ENCODE measurements at places on chromosomes 7 and 10.

GRCh38 chr7:28591725-28592349, 179.5 kb downstream of the CREB5 start:
- DNase-seq, result no peak

DNA sequence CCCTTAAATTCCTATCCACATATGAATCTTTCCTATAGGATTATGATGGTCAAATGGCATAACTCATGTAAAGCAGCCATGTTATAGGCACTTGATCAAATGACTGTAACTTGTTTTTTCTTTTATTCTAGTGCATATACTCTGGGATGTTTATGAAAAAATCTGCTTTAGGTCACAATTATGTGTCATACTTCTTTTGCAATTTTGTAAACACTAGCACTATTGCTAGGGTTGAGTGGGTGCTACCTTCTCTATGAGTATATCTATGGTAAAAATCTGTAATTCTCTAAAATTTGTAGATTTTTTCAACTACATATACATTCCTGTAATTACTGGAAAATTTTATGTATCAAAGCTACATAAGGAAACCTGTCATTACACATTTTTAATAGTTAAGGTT, 50.0 kb downstream of the HGF start:
- no peak for DNase-seq

- DNase-seq, result no peak
Measured at GRCh38 chr7:89001306-89001705, 205.8 kb upstream of the TEX47 start.

DNA sequence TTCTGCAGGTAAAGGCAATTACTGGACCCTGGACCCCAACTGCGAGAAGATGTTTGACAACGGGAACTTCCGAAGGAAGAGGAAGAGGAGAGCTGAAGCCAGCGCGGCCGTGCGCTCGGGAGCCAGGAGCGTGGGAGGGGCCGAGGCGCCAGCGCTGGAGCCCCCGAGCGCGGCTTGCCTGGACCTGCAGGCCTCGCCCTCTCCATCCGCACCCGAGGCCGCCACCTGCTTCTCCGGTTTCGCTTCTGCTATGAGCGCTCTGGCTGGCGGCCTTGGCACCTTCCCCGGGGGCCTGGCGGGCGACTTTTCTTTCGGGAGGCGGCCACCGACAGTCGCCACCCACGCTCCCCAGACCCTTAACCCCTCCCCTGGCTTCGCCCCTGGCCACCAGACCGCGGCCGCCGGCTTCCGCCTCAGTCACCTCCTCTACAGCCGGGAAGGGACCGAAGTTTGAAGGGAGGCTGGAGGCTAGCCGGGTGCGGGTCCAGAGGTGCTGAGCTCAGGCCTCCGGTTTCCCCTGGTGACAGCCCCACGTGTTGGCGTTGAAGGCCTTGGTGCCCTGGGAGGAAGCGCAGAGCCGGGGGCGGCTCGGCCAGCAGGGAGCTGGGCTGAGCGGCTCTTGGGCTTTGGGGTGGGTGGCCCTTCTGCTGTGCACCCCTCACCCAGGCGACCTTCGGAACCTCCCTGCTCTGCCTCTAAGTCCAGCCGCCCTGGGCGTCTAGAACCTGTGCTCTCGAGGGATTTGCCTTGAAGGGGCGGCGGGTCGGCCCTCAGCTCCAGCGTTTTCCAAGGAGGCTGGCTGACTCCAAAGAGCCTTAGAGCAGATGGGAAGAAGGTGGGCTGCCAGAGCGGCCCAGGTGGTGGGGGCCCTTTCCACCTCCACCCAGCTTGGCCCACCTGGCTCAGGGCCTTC, 1.8 kb downstream of the FOXI2 start:
- no peak for DNase-seq

- no peak for DNase-seq
Measured at GRCh38 chr7:156956727-156957126, 7.2 kb downstream of the NOM1 start.

DNA sequence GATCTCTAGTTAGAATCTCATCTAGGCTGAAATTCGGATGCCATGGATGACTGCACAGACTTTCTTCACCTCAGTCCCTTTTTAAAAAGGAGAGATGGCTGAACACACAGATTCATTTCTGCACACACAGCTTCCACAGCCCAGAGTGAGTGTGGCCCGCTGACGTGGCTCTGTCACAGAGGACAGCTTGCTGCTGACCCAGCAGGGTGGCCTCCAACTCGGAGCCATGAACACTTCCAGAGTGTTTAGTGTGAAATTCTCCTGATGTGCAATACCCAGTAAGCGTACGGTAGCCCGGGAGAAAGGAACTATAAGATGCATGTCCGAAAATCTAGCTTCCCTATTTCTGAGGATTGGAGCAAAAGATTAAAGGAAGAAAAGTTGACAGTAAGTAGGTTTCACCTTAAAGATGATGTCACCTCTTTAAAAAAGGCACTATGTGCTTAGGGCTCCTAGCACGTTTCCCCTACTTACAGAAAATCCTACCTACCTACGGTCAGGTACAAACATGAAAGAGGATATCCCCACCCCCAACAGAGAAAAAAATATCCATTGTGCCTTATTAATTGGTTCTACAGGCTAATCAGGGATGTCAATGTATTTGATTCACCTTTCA, 162.2 kb downstream of the RAPGEF5 start:
- no peak for DNase-seq

GRCh38 chr10:21308946-21309345, 216.5 kb downstream of the SKIDA1 start:
- no peak for DNase-seq

- no peak for DNase-seq
Measured at GRCh38 chr10:54681136-54681535, 119.9 kb downstream of the PCDH15 start.

DNA sequence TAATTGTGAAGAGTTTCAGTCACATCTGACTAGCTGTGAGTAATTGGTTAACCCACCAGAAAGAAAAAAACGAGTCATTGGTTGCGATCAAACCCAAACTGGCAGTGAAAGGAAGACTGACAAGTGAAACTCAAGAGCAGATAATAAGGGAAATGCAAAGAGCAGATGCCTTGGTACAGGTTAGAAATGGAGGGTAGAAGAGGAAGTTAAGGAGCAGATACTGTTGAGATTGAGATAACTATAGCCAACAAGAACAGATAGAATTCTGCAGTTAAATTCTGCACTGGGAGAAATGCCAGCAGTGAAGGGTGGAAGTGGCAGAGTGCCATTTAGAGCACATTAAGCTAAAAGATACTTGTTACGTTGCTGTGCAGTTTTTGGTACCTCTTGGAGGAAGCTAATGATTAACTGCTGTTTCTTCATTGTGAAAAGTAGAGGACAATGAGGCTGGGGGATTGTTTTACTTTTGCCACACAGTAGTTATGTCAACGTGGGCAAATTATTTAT, 65.8 kb downstream of the CDK13 start:
- DNase-seq, result no peak

DNA sequence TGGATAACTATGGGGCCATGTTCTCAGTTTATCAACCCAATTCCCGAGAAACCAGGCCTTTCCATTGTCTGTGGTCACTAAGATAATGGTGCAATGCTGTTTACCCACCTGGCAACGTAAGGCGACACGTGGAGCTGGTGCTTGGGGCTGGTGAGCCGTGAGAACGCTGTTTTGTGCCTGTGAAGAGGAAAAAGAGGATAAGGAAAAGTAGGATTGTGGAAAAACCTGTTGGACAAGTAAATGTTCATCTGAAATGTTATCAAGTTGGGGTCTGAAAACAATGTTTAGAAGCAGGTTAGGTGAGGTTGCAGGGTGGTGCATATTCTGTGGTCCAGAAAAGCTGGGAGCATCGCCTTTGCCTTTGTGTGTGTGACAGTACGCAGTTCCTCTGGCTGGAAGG, 88.5 kb downstream of the PPP1R17 start:
- no peak for DNase-seq

GRCh38 chr7:151884312-151885201, 7.6 kb upstream of the PRKAG2 start:
- no peak for DNase-seq

DNA sequence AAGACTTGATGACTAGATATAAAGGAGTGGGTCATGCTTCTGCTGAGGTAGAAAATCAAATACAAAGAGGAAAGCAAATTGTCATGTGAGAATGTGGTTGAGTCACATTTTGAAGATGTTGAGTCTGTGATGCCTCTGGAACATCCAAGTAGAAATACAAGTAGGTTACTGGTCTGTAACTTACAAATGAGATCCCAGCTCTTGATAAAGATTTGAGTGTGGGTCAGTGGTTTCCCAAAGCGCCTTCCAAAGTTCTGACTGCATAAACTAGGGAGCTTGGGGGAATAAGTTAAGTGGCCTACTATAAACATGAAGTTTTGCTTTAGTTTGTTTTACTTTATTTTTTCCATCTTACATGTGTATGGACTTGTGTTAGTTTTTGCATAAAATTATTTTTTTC, 144.3 kb upstream of the ETV1 start:
- DNase-seq, result no peak

GRCh38 chr10:101287997-101288635, 58.9 kb upstream of the LBX1 start:
- no peak for DNase-seq

GRCh38 chr10:93760490-93760889, 2.8 kb downstream of the LGI1 start:
- DNase-seq, result no peak

DNA sequence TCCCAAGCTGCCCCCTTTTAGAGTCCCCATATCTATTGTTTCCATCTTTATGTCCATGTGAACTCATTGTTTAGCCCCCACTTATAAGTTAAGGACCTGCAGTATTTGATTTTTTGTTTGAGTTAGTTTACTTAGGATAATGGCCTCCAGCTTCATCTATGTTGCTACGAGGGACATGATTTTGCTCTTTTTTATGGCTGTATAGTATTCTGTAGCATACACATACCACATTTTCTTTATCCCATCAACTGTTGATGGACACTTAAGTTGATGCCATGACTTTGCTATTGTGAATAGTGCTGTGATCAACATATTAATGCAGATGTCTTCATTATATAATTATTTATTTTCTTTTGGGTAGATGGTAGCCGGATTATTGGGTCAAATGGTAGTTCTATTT, 576.9 kb downstream of the ANKRD7 start:
- DNase-seq, result no peak

DNA sequence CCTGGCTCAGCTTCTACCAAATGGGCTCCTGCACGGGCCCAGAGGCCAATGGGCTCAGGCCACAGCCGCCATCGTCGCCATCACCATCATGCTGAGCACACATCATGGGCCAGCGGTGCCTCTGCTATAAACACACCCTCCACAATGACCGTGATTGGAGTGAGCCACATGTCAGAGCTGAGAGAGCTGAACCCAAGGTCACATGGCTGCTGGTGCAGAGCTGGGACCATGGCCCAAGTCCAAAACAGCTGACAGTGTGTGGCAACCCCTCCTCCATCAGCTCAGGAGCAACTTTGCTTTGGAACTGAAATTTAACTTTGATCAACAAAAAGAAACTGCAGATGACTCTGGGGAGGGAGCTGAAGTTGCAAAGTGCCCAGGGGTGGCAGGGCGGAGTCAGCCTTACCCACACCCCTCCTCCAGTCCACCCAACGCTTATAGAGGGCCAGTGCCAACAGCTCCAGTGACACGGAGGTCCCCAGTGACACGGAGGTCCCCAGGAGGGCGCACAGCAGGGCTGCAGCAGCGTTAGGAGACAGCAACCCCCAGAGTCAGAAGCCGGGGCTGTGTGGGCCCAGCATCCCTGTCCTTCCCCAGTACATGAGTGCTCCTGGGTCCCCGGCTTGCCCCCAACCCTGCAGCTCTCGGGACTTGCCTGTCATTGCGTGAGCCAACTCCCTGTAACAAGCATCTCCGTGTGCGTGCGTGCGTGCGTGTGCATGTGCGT, 249.6 kb downstream of the ELFN1 start:
- no peak for DNase-seq

- DNase-seq, result no peak
Measured at GRCh38 chr10:129207297-129207696, 259.7 kb upstream of the MGMT start.

- no peak for DNase-seq
Measured at GRCh38 chr7:2037301-2037807, 195.4 kb downstream of the MAD1L1 start.

DNA sequence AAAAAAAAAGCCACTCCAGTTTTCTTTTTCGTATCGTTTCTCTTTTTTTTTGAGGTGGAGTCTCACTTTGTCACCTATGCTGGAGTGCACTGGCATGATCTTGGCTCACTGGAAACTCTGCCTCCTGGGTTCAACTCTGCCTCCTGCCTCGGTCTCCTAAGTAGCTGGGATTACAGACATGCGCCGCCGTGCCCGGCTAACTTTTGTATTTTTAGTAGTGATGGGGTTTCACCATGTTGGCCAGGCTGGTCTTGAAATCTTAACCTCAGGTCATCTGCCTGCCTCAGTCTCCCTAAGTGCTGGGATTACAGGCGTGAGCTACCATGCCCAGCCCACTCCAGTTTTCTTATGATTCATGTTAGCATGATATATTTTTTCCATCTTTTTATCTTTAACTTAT, 92.7 kb downstream of the ANKRD61 start:
- no peak for DNase-seq

DNA sequence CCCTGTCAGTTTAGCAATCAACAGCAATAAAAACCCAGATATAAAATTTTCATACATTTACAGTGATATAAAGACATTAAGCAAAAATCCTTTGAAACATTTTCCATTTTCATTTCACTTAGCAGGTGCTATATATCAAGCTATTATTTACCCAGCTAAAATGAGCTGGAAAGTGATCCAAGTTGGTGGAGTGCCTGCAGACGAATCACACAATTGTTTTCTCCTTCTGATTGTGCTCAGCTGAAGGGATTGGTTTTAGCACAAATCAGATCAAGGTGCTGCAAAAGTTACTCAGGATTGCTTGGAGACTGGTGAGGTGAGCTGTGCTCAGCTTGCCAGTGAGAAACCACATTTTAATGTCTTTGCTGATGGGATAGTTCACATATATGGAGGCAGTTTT, 138.1 kb downstream of the LRMDA start:
- no peak for DNase-seq

DNA sequence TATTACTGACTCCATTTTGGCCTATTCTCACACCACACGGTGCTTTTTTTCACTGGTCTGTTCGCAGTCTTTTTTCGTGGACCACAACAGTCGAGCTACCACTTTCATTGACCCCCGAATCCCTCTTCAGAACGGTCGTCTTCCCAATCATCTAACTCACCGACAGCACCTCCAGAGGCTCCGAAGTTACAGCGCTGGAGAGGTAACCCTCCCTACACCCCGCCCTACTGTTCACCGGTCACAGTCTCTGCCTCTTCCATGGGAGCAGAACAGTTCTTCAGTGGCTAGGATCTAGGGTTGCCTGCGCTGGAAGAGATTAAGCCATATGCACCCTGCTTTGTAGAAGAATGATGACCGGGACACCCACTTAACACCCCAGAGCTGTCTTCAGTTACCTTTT, 103.4 kb upstream of the STK17A start:
- no peak for DNase-seq

Data from esophagus squamous epithelium (tissue), 5 donors.